Stromal cell of bone marrow (primary cell): ENCODE measurements at places on chromosomes 7 and 10.

DNA sequence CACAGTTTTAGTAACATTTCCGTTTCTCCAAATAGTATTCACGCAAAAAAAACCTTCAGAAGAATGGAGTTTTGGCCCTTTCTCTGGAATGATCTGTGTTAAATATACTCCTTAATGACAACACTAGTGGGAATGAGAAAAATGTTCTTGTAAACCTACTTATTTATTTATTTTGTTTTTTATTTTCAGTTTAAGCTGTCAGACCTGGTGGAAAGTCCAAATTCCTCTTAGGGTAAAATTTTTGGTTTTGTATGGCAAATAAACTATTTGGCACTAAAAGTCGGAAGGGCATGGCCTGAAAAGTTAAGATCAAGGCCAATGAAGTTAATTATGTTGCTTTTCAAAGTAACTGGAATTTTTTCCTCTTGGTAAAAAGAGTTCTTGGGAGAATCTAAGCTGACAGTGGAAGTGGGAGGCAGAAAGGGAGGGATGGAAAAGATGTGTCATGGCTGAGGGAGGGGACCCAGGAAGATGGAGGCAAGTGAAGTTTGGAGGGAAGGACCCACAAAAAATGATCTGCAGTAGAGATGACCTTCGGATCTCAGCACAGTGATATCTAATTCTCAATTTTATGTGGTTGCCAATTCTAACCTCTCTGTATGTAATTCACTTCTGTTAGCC, 33.5 kb upstream of the VPS41 start:
- DNase-seq, result no peak

DNA sequence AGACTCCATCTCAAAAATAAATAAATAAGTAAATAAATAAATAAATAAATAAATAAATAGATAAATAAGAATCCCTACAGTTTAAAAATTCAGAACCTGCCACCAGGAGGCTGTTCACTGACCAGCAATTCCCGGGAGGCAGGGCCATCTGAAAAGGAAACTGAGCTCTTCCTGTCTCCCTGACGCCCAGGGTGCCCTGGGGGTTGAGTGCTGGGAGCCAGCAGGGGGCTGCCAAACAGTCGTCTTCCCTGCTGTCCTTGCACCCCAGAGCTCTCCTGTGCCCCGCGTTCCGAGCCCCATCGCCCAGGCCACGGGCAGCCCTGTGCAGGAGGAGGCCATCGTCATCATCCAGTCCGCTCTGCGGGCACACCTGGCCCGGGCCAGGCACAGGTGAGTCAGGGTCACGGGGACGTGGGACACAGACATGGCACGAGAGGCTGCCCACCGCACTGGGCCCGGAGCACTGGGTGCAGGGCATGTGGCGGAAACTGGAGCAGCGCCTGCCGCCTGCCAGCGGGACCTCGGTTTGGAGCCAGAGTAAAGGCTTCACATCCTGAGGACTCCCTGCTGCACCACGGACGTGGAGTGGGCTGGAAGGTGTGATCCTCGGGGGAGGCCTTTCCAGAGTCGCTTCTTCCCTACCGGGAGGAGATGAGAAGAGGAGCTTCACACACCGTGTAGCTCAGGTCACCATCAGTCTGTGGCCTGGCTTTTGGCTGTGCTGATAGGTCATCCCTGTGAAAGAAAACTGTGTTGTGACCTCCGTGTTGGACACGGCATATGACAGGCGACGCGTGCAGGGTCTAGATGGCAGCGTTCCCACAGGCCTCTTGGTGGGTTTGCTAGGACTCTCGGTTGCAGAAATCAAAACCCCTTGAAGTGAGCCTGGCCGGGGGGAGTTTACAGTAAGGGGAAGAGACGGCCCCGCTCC, 25.9 kb upstream of the TTYH3 start:
- no peak for DNase-seq

DNA sequence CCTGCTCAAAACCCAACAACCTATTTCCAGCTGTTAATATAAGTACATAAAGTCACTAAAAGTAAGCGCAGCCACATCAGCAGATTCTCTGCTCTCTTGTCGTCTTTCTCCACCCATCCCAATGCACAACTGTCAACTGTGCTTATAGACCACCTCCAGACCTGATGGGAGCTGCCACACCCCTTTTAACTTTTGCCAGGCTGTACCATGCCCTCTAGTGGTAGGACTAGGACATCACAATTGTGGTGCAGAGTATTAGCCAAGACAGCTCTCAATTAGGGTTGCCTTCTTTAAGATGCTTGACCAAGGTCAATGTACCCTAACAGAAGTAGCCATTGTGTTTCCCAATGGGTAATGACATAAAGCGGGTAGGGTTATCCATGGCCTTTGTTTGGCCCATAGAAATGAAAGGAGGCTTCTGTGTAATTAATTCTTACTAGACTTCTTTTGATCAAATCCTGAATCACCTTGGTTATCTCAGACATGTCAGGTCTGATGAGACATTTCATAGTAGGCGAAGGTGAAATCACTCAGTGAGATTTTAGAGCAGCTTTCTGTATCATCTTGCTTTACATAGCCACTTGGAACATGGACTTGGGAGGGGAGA, 68.1 kb downstream of the SCRN1 start:
- DNase-seq, result peak; percentile 24

DNA sequence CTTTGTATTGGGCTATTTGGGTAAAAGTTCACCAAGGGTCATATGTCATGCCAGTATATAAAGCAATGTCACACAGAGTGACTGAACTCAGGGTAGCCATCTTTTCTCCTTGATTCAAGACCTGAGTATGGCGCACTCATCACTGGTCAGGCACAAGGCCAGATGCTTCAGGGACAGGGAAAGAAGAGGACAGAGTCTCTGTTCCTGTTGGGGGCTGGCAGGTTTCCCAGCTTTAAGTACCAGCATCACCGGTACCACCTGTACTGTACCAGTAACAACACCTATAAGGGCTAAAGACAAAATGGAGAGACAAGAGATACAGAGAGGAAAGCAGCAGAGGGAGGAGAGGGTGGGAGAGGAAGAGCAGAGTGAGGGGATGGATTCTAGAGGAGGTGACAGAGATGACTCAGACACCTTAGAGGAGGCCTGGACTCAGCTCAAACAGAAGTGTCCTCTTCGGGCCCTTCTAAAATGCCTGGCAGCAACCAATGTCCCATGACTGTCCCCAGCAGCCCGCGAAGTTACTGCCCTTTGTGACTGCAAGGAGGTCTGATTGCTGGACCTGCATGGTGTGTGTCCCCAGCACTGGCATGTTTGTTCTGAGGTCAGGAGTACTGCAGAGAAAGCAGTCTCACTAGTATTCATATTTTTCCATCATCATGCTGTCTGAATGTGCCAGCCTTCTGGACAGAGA, 191.3 kb downstream of the MYOF start:
- no peak for DNase-seq

DNA sequence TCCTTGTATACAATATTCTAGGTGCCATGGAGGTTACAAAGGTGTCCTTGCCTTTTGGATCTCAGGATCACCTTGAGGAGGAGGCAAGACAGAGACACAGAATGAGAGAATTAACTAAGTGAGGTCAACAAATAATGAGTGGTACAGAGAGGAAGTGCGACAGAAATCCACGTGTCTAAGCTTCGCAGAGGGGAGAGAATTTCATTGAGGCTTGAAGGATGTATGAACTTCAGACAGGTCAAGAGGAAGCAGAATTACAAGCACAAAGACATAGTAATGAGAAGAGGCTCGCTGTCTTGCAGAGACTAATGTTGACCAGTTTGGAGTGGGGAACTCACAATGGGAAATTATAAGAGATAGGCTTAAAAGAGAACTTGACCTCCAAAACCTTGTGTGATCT, 308.7 kb downstream of the FRMD4A start:
- DNase-seq, result no peak

DNA sequence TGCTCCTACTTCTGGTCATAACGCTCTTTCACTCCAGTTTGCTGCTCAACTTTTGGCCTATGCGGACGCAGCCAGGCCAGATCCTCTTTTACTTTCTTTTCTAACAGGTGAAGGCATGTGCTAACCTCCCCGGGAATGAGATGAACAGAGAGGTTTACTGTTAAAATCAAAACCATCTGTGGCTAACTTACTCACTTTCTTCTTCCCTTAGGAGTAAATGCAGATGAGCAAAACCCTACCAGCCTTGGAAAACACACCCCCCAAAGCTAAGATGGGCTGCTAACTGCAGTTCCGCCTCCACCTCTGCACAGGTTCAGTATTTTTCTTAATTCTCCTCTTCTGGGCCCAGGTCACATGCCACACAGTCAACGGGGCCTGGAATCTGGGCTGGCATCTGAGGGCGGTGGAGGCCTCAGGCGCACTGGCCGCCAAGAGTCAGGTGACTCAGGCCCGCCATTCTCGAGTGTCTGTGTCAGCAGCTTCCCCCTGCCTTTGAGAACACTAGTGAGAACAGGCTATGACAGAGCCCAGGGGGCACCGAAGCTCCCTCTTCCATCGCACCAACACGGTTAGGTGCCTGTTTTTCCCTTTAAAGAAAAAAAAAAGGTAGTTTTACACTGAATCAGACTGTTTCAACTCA, 11.1 kb downstream of the FAM53B start:
- DNase-seq, result no peak

GRCh38 chr7:116948934-116949333, 4.4 kb upstream of the ST7 start:
- no peak for DNase-seq

- peak; percentile 13 for DNase-seq
Measured at GRCh38 chr7:119197877-119198527, 973.5 kb downstream of the ANKRD7 start.

GRCh38 chr10:32065856-32066255, 9.6 kb upstream of the KIF5B start:
- DNase-seq, result peak; percentile 77

GRCh38 chr7:135337977-135338550, 104.4 kb downstream of the STRA8 start:
- no peak for DNase-seq

GRCh38 chr7:29167721-29168120, 21.4 kb upstream of the CPVL start:
- no peak for DNase-seq

GRCh38 chr10:83886871-83887270, 252.4 kb upstream of the GHITM start:
- DNase-seq, result no peak

GRCh38 chr10:26368463-26368862, 69.7 kb upstream of the APBB1IP start:
- DNase-seq, result no peak

- DNase-seq, result no peak
Measured at GRCh38 chr10:91621483-91622113, 11.3 kb downstream of the PPP1R3C start.

DNA sequence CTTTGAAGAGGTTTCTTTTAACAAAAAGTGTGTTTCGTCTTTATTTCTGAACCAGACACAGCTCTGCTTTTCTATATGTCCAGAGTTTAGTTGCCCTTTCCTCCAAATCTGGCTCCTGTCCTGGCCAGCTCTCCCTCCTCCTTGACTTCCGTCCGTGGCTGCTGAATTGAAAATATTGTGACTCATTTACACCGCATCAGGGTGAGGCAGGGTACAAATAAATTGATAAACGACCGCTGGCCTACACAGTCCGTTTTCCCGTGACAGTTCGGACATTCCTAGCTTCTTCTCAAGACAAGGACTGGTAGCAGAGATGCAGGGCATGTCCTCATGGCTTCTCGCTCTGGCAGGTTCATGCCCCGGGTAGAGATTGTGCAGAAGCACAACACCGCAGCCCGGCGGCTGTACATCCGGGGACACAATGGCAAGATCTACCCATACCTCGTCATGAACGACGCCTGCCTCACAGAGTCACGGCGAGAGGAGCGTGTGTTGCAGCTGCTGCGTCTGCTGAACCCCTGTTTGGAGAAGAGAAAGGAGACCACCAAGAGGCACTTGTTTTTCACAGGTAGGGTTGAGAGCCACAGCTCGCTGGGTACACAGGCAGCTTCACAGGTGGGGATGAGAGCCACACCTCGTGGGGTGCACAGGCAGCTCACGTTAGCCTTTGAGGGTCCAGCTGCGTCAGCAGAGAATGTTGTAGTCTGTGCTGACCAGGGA, 126.6 kb downstream of the TRRAP start:
- DNase-seq, result no peak

- no peak for DNase-seq
Measured at GRCh38 chr7:43118313-43118712, 5.9 kb downstream of the HECW1 start.

- no peak for DNase-seq
Measured at GRCh38 chr7:66399566-66399965, 194.4 kb downstream of the TPST1 start.

GRCh38 chr10:2772816-2773631, 294.3 kb upstream of the PFKP start:
- DNase-seq, result no peak

- DNase-seq, result no peak
Measured at GRCh38 chr10:123474700-123475099, 191.5 kb upstream of the GPR26 start.

- DNase-seq, result no peak
Measured at GRCh38 chr10:58896229-58896628, 280.2 kb upstream of the PHYHIPL start.

GRCh38 chr7:22582863-22583622, 83.1 kb upstream of the STEAP1B start:
- no peak for DNase-seq

GRCh38 chr10:30985512-30985911, 46.2 kb downstream of the ZNF438 start:
- no peak for DNase-seq

DNA sequence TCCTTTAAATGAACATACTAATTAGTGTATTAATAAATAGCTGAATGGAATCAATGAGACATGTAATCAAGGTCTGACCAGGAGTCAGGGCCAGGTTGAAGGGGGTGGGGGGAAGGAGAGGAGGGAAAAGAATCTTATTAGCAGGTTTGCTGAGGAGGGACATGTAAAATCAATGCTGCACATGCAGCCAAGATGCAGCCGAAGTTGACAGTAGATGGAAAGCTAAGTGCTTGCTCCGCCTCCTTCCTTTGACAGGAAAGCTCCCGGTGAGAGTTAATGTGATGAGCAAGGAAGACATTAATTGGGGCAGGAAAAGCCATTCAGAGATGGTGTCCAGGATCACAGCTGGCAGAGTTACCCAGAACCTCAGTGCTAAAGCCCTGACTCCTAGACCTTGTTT, 24.4 kb downstream of the PLXNA4 start:
- DNase-seq, result no peak

DNA sequence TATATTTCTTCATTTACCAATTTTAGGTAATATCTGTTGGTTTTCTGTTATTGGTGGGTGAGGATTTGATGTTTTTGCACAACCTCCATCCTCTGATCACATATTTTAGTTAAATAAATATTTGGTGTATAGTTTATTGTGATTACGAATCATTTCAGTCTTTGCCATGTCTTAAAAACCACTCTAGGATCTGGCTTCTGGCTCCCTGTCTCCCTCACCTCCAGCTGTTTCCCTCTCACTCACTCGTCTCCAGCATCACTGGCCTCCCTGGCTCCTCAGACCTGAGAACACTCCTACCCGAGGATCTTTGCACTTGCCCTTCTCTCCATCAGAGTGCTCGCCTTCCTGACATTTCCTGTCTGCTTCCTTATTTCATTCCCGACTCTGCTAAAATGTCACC, 50.7 kb upstream of the NRF1 start:
- no peak for DNase-seq

DNA sequence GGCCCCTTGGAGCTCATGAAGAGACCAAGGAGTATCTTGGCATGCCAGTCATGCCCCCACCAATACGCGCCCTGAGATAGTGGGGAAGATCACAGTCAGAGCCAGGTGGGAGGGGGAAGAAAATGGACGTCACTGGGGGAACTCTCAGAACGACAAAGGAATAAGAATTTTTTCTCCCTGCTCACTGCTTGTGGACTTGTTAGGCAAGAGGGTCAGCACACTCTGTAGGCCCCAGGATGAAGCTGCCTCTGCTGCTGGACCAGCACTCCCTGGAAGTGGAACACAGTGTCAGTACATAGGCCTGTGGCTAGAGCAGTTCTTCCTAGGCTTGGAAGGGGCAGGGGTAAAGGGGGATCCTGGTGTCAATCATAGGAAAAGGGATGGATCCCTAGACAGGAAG, 46.5 kb downstream of the DRGX start:
- DNase-seq, result no peak
